ENCODE measurements at places on chromosomes 3 and 15. TPM values are rescaled to one million over a fixed set of nuclear protein-coding genes. Genes with fewer than 3 reads are reported as not detected.

The SLC49A4 gene
- total RNA-seq = 19.2 TPM

The CD47 gene
- 225 TPM for total RNA-seq

The P3H2 gene
- 29.1 TPM for total RNA-seq

The LXN gene
- 31.4 TPM for total RNA-seq

The TRH gene
- not detected for total RNA-seq

The KCNAB1 gene
- total RNA-seq = 0.58 TPM

The PLA2G4D gene
- total RNA-seq = 0.15 TPM

The FGF12 gene
- 3.6 TPM for total RNA-seq

The GATM gene
- 6.8 TPM for total RNA-seq

The ABTB1 gene
- total RNA-seq = 31.6 TPM

The HTR3E gene
- total RNA-seq = not detected

- peak overlapping the region; percentile 83 for H3K27ac ChIP-seq
- no peaks in the 10 kb centered on the region for H3K27me3 ChIP-seq
- no peak overlapping the region for H3K4me3 ChIP-seq
- no peaks in the 10 kb centered on the region for H3K36me3 ChIP-seq
- DNase-seq = no peak
Observed at GRCh38 chr3:42763021-42763420, 10.0 kb downstream of the CCDC13 start.

DNA sequence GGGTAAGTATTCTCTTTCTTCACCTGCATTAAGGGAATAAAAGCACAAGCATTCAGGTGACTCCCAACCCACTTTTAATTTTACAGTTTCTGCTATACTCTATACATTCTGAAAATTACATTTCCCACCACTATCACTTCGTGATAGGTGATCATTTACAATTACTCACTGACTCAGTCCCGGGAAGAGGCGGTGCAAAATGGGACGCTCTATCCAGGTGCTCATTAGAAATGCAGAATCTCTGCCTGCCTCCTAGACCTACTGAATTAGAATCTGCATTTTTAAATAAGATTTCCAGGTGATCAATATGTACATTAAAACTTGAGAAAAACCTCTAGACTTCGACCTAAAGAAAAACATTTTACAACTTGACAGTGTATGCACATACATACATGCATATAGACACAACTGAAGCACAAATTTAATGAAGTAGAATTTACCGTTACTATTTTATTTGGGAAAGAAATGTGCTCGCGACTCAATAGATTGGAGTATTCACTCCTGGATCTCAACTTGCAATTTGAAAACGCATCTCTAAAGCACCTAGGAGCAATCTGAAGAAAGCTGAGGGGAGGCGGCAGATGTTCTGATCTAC lies 598 bp upstream of the TGFBR2 start:
- no peaks in the 10 kb centered on the region for H3K36me3 ChIP-seq
- no peaks in the 10 kb centered on the region for H3K27me3 ChIP-seq
- peaks cover 68% of the 10 kb centered on the region for H3K4me1 ChIP-seq
- H3K27ac ChIP-seq = peak overlapping the region; percentile 100
- no peak for DNase-seq

DNA sequence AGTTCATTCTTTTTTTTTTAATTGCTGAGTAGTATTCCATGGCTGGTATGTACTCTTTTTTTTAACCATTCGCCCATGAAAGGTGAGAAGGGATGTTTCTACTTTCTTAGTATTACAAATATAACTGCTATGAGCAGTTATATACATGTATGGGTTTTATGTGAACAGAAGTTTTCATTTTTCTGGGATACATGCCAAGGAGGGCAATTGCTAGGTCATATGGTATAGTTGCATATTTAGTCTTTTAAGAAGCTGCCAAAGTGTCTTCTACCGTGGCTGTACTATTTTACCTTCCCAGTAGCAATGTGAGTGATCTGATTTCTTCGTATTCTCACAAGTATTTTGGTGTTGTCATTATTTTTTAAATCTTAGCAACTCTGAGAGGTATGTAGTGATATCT lies 11.2 kb upstream of the KLHL40 start:
- no peak overlapping the region for H3K4me3 ChIP-seq
- no peaks in the 10 kb centered on the region for H3K4me1 ChIP-seq
- DNase-seq = no peak
- no peak overlapping the region for H3K27ac ChIP-seq

DNA sequence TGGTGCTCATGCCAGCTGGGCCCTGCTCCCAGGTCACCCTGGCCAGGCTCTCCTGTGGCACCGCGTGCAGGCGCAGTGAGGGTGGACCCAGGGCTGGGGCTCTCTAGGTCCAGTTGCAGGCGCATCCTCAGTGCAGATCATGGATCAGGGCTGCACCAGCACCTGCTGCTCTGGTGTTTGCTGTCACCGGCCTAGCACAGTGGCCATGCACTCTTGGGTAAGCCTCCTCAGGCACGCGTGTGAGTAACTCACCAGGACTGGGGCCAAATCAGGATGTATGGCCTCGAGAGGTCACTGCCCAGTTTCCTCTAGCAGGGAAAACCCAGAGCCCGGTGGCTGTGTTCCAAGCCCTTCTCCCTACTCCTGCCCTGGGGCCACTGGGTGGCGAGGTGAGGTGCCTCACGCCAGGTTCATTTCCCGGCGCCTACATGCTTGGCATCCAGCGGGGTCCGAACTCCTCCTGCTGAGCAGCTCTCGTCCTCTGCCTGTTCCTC lies 45.5 kb upstream of the SLC41A3 start:
- no peaks in the 10 kb centered on the region for H3K36me3 ChIP-seq
- H3K4me1 ChIP-seq = no peaks in the 10 kb centered on the region
- H3K27ac ChIP-seq = no peak overlapping the region
- no peak overlapping the region for H3K4me3 ChIP-seq
- DNase-seq = no peak

GRCh38 chr15:97115761-97116070 lies 785.2 kb downstream of the NR2F2 start:
- H3K4me3 ChIP-seq = no peak overlapping the region
- no peaks in the 10 kb centered on the region for H3K27me3 ChIP-seq
- no peaks in the 10 kb centered on the region for H3K36me3 ChIP-seq
- H3K4me1 ChIP-seq = no peaks in the 10 kb centered on the region
- DNase-seq = no peak

GRCh38 chr15:63858881-63859280 lies 25.1 kb upstream of the HERC1 start:
- H3K4me1 ChIP-seq = no peaks in the 10 kb centered on the region
- no peaks in the 10 kb centered on the region for H3K27me3 ChIP-seq
- no peak for DNase-seq
- no peaks in the 10 kb centered on the region for H3K36me3 ChIP-seq
- no peak overlapping the region for H3K27ac ChIP-seq
- no peak overlapping the region for H3K4me3 ChIP-seq

DNA sequence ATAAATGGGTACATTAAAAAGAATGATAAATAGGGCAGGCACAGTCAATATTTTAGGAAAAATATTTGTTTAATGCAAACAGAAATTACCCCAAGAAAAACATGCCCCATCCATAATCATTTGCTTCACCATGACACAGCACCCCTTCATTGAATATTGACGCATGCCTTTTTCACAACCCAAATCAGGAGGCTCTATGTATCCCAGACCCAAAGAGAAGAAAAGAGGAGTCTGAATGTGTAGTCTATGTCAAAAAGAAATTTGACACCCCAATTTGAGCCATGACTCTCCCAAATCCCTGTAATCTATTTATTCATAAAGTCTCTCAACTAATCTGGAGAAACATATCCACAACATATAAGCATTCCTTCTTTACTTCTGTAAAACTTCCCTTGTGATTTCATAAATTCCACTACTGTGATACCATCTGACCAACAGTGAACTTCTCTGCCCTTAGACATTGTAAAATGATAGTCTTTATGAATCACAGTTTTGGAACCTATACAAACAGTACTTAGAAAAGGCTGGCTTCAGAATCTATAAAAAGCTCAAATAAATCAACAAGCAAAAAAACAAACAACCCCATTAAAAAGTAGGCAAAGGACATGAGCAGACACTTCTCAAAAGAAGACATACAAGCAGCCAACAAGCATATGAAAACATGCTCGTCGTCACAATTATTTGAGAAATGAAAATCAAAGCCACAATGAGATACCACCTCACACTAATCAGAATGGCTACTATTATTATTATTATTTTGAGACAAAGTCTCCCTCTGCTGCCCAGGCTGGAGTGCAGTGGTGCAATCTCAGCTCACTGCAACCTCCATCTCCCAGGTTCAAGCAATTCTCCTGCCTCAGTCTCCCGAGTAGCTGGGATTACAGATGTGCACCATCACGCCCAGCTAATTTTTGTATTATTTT lies 53.4 kb upstream of the XRN1 start:
- no peaks in the 10 kb centered on the region for H3K27me3 ChIP-seq
- H3K4me1 ChIP-seq = no peaks in the 10 kb centered on the region
- H3K27ac ChIP-seq = no peak overlapping the region
- no peak overlapping the region for H3K4me3 ChIP-seq
- no peak for DNase-seq
- peaks cover 63% of the 10 kb centered on the region for H3K36me3 ChIP-seq

DNA sequence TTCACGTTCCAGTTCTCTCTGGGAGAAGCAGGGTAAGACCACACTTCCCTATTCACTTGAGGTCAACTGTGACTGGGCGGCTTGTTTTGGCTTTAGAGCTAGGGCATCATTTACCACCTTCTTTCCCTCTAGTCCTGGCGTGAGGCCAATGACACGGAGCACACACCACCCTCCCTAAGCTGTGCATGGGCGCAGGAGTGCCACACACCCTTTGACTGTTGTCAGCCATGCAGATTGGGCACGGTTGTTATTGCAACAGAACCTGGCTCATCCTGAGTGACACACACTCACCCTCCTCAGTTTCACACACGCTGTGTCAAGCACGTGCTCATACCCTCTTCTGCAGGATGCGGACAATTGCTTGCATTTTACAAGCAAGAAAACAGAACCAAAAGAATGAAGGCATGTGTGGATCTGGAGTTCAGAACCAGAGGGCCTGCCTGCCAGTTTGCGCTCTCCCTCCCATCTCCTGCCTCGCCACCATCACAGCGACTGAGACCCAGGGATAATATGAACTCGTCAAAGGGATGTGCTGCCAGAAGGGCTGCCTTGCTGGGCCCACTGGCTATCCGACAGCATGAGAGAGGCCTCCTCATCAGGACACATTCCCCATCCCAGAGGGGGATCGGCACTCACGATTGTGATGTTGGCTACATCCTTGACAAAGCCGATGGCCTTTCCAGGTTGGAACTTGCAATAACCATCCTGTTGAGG lies 17.6 kb downstream of the CTSH start:
- H3K4me1 ChIP-seq = peaks cover 27% of the 10 kb centered on the region
- no peaks in the 10 kb centered on the region for H3K36me3 ChIP-seq
- peak overlapping the region; percentile 28 for H3K27ac ChIP-seq
- H3K4me3 ChIP-seq = no peak overlapping the region
- no peak for DNase-seq

DNA sequence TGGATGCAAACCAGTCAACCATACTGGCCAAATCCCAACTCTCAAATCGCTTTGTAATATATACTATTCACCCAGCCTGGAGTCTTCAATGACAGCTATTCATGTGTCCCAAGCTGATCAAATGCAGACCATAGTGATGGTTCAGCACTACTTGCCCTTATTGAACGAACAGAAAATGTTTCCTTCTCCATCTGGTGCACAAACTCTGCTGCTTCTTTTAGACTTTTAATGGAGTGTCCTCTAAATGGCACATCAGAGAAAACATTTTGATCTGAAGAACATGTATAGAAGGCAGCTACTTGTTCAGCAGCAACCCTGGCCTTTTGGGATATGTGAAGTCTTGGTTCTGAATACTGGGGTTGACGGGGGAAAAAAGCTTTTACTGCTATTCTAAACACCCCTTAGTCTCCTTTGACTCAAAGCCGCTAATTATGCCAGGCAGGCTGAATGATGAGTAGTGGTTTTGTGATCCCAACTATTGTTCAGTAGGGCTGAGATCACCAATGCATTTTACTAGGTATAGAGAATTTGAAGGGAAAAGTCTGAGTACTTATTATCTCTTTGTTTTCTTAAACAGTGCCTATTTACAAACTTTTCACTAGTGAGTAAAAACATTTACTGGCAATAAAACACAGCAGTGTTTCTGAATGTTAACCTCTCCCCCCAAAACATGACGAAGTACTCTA lies 781.2 kb downstream of the ROBO1 start:
- H3K27ac ChIP-seq = no peak overlapping the region
- no peak overlapping the region for H3K4me3 ChIP-seq
- H3K36me3 ChIP-seq = no peaks in the 10 kb centered on the region
- DNase-seq = peak; percentile 75
- no peaks in the 10 kb centered on the region for H3K27me3 ChIP-seq
- H3K4me1 ChIP-seq = no peaks in the 10 kb centered on the region

- no peak overlapping the region for H3K4me3 ChIP-seq
- H3K27ac ChIP-seq = no peak overlapping the region
- H3K4me1 ChIP-seq = no peaks in the 10 kb centered on the region
- no peaks in the 10 kb centered on the region for H3K27me3 ChIP-seq
- no peak for DNase-seq
Observed at GRCh38 chr3:35596335-35596995, 42.9 kb upstream of the ARPP21 start.

- H3K4me1 ChIP-seq = peaks cover 15% of the 10 kb centered on the region
- DNase-seq = no peak
- H3K27me3 ChIP-seq = no peaks in the 10 kb centered on the region
- H3K27ac ChIP-seq = peak overlapping the region; percentile 99
Observed at GRCh38 chr3:157174290-157174648, 14.3 kb upstream of the CCNL1 start.

GRCh38 chr3:115525731-115526130 lies 97.6 kb upstream of the GAP43 start:
- no peak for DNase-seq
- H3K4me3 ChIP-seq = no peak overlapping the region
- H3K36me3 ChIP-seq = no peaks in the 10 kb centered on the region
- no peak overlapping the region for H3K27ac ChIP-seq
- H3K4me1 ChIP-seq = no peaks in the 10 kb centered on the region
- no peaks in the 10 kb centered on the region for H3K27me3 ChIP-seq

GRCh38 chr3:144142151-144142840 lies 170.7 kb downstream of the DIPK2A start:
- H3K27me3 ChIP-seq = no peaks in the 10 kb centered on the region
- H3K4me3 ChIP-seq = no peak overlapping the region
- no peak for DNase-seq

DNA sequence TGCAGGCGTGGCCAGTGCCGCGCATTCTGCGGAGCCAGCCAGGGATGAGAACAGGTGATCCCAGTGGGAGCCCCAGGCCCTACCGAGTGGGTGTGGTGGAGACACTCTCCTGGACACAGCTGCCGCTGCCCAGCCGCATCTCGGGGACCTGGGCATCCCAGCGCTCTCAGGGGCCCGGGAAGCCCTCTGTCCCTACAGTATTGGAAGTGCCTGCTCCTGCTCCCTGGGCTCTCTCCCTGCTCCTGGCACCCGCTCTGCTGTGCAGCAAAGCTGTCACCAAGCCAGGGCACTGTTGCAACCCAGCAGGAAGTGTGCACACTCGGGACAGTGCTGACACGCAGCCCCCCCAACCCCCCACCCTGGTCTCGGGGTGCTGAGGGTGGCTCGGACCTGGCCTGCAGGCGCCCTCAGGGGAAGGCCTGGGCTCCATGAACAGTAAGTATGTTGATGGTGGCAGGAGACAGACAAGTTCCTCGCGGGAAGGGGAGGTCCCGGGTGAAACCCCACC lies 1177.4 kb upstream of the GBE1 start:
- H3K4me3 ChIP-seq = no peak overlapping the region
- no peaks in the 10 kb centered on the region for H3K4me1 ChIP-seq
- no peaks in the 10 kb centered on the region for H3K27me3 ChIP-seq
- no peaks in the 10 kb centered on the region for H3K36me3 ChIP-seq
